ENCODE measurements at places on chromosomes 3 and 15.
A peak's percentile ranks its signal among the peaks of the same experiment; 100 is the strongest.

DNA sequence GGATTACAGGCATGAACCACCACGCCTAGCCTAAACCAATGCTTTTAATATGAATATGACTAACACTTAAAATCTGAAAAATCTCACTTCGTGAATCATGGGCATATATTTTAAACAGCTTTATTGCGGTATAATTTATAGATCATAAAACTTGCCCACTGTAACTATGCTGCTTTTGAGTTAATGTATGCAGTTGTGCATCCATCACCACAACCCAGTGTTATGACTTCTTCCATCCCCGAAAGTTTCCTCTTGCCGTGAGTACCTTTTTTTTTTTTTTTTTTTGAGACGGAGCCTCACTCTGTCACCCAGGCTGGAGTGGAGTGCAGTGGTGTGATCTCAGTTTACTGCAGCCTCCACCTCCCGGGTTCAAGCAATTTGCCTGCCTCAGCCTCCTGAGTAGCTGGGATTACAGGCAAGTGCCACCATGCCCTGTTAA is 7.1 kb downstream of the KAT2B start:
- DNase-seq, result no peak

- no peak for DNase-seq
Measured at GRCh38 chr3:132255041-132255745, 62.0 kb upstream of the ACP3 start.

- DNase-seq, result peak; percentile 61
Measured at GRCh38 chr15:28885128-28885629, 595 bp upstream of the APBA2 start.

GRCh38 chr3:116029266-116029665 is 406.0 kb downstream of the GAP43 start:
- DNase-seq, result no peak

GRCh38 chr15:96524676-96525417 is 194.3 kb downstream of the NR2F2 start:
- no peak for DNase-seq

DNA sequence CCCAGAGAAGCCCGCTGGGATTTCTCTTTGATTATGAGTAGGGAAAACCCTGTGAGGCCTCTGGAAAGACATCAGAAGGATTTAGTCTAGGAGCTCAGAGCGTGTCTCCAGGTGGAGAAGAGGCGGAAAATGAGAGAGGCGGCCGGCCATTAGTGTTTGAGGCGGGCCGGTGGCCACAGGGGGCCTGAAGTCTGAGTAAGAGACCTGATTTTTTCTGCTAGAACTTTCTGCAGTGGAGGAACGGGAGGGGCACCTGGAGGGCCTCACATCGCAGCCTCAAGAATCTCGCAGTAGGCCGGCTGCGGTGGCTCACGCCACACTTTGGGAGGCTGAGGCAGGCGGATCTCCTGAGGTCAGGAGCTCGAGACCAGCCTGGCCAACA is 28.5 kb downstream of the KLHDC8B start:
- DNase-seq, result no peak

DNA sequence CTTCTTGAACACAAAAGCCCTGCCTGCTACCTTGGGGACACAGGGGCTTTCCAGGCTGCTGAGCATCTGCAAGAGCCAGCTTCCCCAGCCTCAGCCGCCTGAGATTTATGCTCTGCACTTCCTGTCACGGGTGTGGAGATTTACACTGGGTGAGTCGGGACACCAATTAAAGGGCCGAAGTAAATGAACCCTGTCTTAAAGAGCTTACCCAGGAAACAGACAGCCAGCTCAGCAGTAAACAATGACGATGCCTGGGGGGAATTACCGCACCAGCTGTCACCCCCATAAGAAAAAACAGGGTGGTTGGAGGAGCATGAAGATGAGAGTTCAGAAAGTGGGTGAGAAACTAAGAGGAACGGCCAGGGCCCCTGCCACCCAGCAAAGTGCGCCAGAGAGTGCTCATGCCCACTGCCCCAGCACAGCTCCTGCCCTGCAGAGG is 37.5 kb upstream of the IQSEC1 start:
- DNase-seq, result no peak

- no peak for DNase-seq
Measured at GRCh38 chr3:178084938-178085816, 451.1 kb upstream of the KCNMB2 start.

GRCh38 chr15:51366920-51367319 is 25.5 kb downstream of the GLDN start:
- DNase-seq, result no peak

DNA sequence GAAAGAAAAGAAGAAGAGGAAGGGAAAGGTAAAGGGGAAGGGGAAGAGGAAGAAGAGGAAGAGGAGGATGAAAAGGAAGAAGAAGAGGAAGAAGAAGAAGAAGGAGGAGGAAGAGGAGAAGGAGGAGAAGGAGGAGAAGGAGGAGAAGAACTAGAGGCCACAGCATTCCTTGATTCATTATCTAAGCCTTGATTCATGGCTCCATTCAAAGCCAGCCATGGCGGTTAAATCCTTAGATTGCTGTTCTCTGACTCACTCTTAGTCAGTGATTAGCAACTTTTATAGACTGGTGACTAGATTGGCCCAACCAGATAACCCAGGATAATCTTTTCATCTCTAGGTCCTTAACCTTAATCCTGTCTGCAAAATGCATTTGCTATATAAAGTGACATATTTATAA is 47.6 kb downstream of the OSTN start:
- DNase-seq, result no peak

DNA sequence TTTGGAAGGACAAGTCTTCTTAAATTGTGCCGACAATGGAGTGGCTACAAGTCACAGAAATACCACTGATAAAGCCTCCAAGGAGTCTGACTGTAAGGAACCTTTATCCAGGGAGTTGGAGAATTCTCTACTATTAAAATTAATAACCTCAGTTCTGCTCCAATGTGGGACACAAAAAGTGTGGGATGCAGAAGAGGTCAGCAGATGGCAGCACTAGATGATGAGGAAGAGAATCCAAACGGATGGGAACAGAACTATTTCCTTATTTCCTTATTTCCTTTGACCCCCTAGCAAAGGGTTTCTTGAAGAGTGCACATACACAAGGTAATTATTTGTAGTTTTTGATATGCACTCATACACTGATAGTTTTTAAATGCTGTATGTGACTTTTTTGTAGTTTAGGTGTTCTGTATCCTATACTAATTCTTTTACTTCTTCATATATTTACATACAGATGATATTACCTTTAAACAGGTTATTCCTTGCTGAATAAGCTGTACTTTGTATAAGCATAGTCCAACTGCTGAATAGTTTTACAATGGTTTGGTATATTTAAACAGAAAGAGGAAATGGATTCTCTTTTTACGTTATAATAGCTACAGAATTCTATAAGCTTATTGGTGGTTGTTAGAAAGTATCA is 25.6 kb upstream of the NLGN1 start:
- no peak for DNase-seq

- no peak for DNase-seq
Measured at GRCh38 chr3:161854232-161854771, 357.7 kb downstream of the OTOL1 start.

DNA sequence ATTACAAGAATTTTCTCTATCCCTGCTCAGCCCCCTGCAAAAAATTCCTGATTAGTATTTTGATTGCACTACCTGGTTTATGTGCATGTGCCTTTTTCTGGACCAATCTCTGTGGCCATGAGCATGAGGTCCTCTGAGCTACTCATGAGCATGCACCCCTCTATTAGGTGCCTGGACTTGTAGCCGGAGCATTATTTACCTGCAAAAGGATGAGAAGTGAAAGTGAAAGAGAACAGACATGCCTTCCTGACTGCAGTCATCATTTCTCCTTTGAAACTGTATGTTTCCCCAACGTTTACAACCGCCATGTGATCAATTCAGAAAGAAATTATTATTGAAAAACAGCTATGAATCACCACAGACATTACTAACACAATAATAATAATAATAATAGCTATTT is 1008.8 kb downstream of the ROBO2 start:
- no peak for DNase-seq

- DNase-seq, result no peak
Measured at GRCh38 chr3:184693011-184693975, 18.6 kb downstream of the MAGEF1 start.

GRCh38 chr15:60460931-60461330 is 18.0 kb downstream of the ICE2 start:
- DNase-seq, result no peak

- DNase-seq, result peak; percentile 80
Measured at GRCh38 chr3:16842272-16843270, 42.2 kb upstream of the PLCL2 start.

GRCh38 chr15:57872281-57873030 is 165.9 kb downstream of the POLR2M start:
- DNase-seq, result no peak

DNA sequence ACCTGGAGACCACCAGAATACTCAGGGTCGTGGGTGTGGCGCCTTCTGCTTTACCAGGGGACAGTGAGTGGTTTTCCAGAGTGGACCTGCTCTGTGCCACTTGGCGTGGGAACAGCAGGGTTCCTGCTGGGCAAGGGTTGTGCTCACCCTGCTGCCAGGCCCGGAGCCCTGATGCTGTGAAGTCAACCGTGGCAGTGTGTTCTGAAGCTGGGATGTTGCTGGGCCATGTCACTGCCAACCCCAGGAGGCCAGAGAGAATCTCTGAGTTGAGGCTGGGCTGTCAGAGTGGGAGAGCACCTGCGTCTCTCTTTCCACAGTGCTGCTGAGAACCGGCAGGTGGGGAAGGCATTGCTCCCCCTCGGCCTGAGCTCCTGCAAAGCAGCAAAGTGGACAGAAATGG is 48.7 kb downstream of the FBLN2 start:
- peak; percentile 50 for DNase-seq

DNA sequence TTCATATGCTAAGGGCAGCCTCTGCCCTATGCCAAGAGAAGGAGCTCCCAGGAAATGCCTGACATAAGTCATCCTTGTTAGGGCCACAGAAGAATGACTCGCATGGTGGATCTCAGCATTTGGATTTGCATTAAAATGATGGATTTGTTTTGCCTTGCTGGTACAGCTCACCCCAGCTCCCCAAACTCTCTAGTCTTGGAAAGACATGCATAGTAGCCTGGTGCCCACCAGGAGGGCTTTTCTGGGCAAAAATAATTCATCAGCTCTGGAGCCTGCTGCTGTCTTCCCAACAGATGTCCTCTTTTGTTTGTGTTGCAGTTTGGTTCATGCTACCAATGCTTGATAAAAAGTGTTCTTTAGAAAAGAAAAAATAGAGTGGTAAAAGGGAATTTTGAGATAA is 833.0 kb downstream of the AGBL1 start:
- no peak for DNase-seq

DNA sequence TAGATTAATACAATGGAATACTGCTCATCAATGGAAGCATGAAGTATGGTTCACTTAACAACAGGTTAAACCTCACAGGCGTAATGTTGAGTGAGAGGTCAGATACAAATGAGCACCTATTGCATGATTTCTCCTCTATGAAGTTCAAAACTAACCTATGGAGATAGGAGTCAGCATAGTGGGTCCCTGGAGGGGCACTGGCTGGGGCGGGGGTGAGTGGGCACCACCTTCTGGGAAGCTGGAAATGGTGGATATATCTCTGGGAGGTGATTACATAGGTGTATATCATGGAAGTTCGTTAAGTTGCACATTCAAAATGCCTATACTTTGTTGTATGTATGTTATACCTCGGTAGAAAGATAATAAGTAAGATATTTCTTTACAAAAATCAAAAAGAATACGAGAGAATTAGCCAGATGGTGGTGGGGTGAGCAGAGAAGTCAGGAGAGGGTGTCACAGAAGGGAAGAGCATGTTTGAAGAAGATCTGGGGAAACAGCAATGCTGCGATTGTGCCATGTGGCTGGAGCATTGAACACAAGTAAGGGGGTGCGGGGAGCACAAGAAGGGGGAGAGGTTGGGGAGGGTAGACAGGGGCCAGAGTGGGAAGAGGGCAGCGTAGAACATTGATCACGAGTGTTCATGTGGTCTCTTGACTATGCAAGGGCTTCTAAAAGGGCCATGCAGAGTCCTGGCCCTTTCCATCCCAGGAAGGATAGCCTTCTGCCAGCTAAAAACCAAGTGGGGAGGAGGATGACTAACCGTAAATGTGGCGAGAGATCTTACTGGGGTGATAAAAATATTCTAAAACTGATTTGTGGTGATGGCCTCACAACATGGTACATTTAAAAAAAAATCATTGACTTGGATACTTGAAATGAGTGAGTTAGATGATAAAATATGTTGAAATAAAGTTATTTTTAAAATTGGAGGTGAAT is 30.2 kb downstream of the ITGA11 start:
- DNase-seq, result peak; percentile 29

GRCh38 chr15:39786447-39787056 is 3.9 kb upstream of the FSIP1 start:
- DNase-seq, result no peak

- no peak for DNase-seq
Measured at GRCh38 chr3:194262176-194262924, 88.8 kb downstream of the CPN2 start.

GRCh38 chr3:55813268-55814097 is 326.4 kb upstream of the WNT5A start:
- DNase-seq, result no peak

DNA sequence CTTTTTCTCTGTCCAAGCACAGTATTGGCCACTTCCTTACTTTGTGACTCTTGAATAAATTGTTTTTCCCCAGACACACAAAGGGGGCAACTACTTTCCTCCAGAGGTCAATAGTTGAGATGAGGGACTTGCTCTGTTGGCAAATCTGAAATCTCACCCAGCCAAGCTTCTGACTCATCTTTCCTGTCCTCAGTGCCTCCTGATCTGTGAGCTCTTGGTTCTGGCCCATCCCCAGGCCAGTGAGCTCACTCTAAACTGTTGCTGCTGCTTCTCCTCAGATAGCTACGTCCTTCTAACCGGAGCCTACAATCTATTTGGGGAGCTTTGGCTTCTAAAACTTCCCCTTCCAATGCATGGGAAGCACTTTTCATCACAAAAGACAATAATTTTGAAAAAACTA is 50.0 kb upstream of the NMD3 start:
- no peak for DNase-seq

- no peak for DNase-seq
Measured at GRCh38 chr3:60000311-60001105, 950.7 kb upstream of the CFAP20DC start.

- no peak for DNase-seq
Measured at GRCh38 chr15:88648357-88649214, 9.8 kb downstream of the ISG20 start.

GRCh38 chr3:31137718-31138465 is 243.4 kb upstream of the GADL1 start:
- no peak for DNase-seq

DNA sequence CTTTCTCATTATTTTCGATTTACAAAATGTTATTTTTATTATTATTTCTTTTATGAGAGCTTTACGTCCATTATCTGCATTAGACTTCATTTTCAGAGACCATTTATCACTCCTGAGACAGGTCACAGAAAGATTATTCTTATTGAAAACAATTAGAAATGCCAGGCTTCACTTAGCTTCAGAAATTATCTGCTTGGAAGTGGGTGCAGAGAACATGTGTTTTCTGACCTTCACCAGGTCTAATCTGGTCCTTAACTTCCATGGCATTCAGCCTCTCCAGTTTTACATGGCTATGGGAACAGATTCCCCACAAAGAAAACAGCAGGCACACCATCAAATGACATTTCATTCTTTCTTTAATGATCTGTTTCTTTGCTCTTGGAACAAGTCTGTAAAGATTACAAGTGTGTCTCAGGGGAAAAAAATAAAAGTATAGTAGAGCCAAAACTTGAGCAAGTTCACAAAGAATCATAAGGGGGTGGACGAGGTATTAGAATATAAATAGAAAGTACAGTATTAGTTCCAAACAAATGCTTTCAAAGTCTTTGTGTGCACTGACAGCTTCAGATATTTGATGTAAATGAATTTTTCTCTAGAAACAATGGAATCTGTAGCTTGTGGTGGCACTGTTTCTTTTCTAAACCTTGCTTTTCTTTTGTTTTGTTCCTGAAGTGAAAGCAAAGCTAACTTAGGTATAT is 294.2 kb upstream of the MEIS2 start:
- no peak for DNase-seq

GRCh38 chr15:60316961-60317360 is 80.8 kb downstream of the ANXA2 start:
- no peak for DNase-seq
